ENCODE measurements at places on chromosomes 6 and 20.

GRCh38 chr6:138515657-138516248 lies 16.5 kb upstream of the NHSL1 start:
- no peak for DNase-seq
- no peak overlapping the region for H3K27ac ChIP-seq
- no peak overlapping the region for H3K4me3 ChIP-seq
- H3K4me1 ChIP-seq: no peaks in the 10 kb centered on the region

GRCh38 chr6:75611702-75612375 lies 10.2 kb downstream of the SENP6 start:
- DNase-seq: no peak
- no peaks in the 10 kb centered on the region for H3K27me3 ChIP-seq
- no peaks in the 10 kb centered on the region for H3K36me3 ChIP-seq
- no peak overlapping the region for H3K4me3 ChIP-seq
- peaks cover 4% of the 10 kb centered on the region for H3K4me1 ChIP-seq

DNA sequence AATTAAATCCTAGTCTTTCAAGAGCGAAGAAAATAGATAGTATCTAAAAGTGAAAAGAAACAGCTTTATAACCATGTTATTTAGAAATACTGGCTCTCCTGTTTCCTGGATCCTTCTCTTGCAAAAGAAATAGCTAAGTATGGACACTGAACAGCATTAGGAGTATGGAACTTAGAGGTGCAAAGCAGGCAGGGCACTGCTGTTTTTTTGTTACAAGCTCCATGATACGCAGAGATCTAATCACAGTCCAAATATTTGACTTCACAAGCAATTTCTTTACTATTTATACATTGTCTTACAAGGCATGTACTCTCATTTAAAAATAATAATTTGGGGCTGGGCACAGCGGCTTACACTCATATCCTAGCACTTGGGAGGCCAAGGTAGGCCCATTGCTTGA lies 7.6 kb downstream of the TRPC4AP start:
- DNase-seq: no peak
- no peak overlapping the region for H3K4me3 ChIP-seq
- H3K27ac ChIP-seq: no peak overlapping the region
- H3K27me3 ChIP-seq: no peaks in the 10 kb centered on the region
- H3K4me1 ChIP-seq: no peaks in the 10 kb centered on the region

GRCh38 chr6:145139140-145139850 lies 596.0 kb downstream of the EPM2A start:
- H3K36me3 ChIP-seq: no peaks in the 10 kb centered on the region
- no peaks in the 10 kb centered on the region for H3K27me3 ChIP-seq
- peak; percentile 42 for DNase-seq
- peaks cover 3% of the 10 kb centered on the region for H3K4me1 ChIP-seq
- peak overlapping the region; percentile 2 for H3K27ac ChIP-seq

GRCh38 chr20:24190905-24191304 lies 202.3 kb upstream of the GGTLC1 start:
- H3K27me3 ChIP-seq: no peaks in the 10 kb centered on the region
- DNase-seq: no peak
- no peak overlapping the region for H3K4me3 ChIP-seq

DNA sequence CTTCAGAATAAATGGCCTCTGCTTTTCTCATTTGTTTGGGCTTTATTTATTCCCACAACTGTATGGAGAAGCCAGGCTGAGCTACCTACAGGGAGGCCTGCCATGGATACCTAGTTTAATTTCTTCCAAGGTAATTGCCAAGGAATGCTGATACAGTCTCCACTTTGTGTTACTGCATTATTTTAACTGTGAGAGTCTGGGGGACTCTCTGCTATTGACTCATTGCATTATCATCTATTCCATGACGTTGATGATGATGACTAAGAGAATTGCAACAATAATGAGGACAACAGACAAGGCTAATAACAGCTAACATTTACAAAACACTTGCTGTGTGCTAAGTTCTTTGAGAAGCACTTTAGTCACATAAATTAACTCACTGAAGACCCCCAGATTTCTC lies 88.3 kb upstream of the COL21A1 start:
- DNase-seq: no peak
- H3K4me3 ChIP-seq: no peak overlapping the region
- H3K36me3 ChIP-seq: no peaks in the 10 kb centered on the region

DNA sequence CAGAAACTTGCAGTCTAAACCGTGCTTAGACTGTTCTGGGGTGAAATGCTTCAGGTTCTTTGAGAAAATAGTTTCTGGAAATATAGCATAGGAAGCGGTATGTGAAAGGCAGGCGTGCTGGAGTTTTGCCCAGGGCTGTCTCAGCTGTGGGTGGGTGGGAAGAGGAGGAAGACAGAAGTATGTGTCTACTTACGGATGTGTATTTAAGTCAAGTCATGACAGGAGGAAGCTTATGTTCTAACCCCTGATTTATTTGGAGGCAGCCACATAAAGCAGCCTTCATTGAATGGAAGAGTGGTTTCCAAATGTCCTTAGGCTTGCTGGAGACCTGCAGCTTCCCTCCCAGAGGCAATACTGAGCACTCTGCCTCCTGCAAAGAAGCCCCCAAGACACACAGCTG lies 345.8 kb upstream of the PRND start:
- DNase-seq: no peak
- H3K27me3 ChIP-seq: no peaks in the 10 kb centered on the region
- no peak overlapping the region for H3K4me3 ChIP-seq
- no peaks in the 10 kb centered on the region for H3K36me3 ChIP-seq

GRCh38 chr20:50415516-50416268 lies 94.5 kb upstream of the PTPN1 start:
- H3K4me3 ChIP-seq: no peak overlapping the region
- peaks cover 13% of the 10 kb centered on the region for H3K4me1 ChIP-seq
- peak overlapping the region; percentile 40 for H3K27ac ChIP-seq
- no peaks in the 10 kb centered on the region for H3K27me3 ChIP-seq
- no peaks in the 10 kb centered on the region for H3K36me3 ChIP-seq

DNA sequence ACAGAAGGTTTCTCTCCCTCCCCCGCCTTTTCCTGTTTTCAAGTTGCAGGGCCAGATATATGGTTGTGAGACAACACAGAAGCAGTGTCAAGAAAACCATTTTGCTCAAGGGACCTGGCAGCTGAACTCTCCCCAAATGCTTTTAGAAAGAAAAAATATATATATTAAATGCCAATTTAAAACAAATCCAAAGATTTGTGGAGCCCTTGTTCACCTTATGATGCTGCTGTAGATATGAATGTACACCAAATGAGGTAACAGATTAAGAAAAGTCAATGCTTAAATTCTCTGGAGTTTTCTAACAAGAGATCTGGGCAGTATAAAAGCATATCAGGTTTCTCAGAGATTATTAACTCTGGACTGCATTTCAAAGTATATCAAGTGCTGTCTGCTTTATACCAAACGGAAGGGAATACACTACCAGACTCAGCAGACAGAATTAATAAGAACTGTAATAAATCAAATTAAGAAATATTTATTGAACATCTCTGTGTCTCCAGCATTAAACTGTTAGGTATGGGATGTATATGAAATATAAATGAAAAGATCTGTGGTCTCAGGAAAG lies 357.5 kb downstream of the HDGFL1 start:
- H3K4me3 ChIP-seq: no peak overlapping the region
- H3K36me3 ChIP-seq: no peaks in the 10 kb centered on the region
- no peaks in the 10 kb centered on the region for H3K27me3 ChIP-seq
- H3K27ac ChIP-seq: no peak overlapping the region

GRCh38 chr20:44069203-44070011 lies 117.6 kb downstream of the JPH2 start:
- peaks cover 8% of the 10 kb centered on the region for H3K27me3 ChIP-seq
- H3K36me3 ChIP-seq: no peaks in the 10 kb centered on the region
- no peak overlapping the region for H3K4me3 ChIP-seq
- H3K4me1 ChIP-seq: no peaks in the 10 kb centered on the region

GRCh38 chr6:170438861-170439260 lies 114.2 kb downstream of the PSMB1 start:
- peaks cover 9% of the 10 kb centered on the region for H3K4me1 ChIP-seq
- H3K36me3 ChIP-seq: no peaks in the 10 kb centered on the region
- no peak for DNase-seq
- H3K27ac ChIP-seq: no peak overlapping the region
- peaks cover 9% of the 10 kb centered on the region for H3K27me3 ChIP-seq

DNA sequence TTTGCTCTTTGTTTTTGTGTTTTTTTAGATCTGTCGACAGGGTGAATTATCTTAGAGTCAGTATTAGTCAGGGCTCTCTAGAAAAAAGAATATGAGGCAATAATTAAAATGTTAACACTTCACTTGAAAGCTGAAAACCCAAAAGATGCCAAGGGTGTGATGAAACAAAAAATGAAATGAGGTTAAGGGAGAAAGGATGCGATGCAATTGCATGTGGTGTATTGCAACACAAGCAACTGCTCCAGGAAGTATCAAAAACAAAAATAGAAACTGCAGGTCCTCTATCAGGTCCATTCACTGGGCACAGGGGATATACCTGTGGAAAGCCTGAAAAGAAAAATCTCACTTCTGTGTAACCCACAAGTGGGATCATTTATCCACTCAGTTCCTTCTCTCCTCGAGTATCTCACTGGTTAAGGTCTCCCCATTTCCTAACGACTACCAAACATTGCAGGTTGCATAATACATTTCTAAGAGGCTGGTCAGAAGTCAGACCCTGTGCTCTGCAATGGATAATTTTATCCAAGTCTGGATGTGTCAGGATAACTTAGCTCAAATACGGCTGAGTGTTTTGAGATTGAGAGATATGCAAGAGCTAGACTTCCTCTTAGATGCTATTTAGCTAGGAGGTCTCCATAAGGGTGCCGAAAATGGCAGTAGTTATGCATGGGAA lies 257.7 kb upstream of the GJE1 start:
- no peak overlapping the region for H3K27ac ChIP-seq
- DNase-seq: no peak
- H3K4me1 ChIP-seq: no peaks in the 10 kb centered on the region
- no peaks in the 10 kb centered on the region for H3K36me3 ChIP-seq

DNA sequence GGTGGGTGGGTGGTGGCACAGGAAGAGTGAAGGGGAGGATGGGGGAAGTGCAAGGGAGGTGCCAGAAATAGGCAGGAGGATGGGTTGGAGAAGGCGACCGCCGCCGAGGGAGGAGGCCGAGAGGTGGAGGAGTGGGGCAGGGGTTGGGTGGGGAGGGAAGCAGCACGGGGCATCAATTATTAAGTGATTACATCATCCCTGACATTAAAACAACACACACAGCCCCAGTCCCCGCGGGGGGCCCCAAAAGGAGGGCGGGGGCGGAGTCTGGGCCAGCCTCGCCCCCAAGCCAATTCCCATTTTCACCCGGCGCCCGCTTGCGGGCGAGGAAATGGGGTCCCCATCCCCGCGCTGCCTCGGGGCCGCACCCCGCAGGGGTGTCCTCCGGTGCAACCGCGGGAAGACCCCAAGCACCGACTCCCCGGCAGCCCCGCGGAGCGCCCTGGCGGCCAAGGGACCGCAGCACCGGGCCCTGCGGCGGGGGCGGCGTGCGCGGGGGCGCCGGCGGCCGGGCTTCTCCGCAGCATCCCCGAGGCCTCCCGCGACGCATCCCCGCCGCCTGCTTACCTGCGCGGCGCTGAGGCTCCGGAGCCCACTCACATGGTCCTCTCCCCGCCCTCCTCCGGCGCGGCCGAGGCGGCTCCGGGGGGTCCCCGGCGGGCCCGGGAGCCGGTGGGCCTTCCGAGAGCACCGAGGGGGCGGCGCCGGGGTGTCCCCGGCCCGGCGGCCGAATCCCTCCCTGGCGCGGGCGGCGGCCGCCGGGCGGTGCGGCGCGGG lies 663 bp downstream of the FYN start:
- peaks cover 22% of the 10 kb centered on the region for H3K27me3 ChIP-seq
- H3K36me3 ChIP-seq: no peaks in the 10 kb centered on the region
- H3K4me3 ChIP-seq: peak overlapping the region; percentile 48
- H3K27ac ChIP-seq: peak overlapping the region; percentile 64
- peak; percentile 48 for DNase-seq

DNA sequence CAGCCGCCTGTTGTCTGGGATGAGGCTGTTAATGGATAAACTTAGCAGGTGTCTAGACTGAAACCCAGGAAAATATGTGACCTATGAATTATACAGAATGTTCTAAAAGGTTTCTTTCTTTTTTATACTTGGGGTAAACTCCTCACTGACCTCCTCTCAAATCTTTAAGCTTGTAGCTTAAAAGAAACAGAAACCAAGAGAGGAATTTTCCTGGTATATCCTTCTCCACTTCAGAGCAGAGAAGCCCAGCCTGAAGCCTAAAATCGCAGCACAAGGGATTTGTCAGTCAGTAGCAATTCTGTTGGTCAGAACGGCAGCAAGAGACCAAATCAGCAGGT lies 99.4 kb upstream of the RIPOR2 start:
- H3K27me3 ChIP-seq: no peaks in the 10 kb centered on the region
- peak overlapping the region; percentile 43 for H3K27ac ChIP-seq
- no peak overlapping the region for H3K4me3 ChIP-seq
- H3K4me1 ChIP-seq: peaks cover 16% of the 10 kb centered on the region
- H3K36me3 ChIP-seq: no peaks in the 10 kb centered on the region

GRCh38 chr6:117138920-117139319 lies 126.4 kb upstream of the VGLL2 start:
- no peaks in the 10 kb centered on the region for H3K36me3 ChIP-seq
- no peaks in the 10 kb centered on the region for H3K27me3 ChIP-seq
- no peak for DNase-seq
- no peak overlapping the region for H3K4me3 ChIP-seq
- no peaks in the 10 kb centered on the region for H3K4me1 ChIP-seq

DNA sequence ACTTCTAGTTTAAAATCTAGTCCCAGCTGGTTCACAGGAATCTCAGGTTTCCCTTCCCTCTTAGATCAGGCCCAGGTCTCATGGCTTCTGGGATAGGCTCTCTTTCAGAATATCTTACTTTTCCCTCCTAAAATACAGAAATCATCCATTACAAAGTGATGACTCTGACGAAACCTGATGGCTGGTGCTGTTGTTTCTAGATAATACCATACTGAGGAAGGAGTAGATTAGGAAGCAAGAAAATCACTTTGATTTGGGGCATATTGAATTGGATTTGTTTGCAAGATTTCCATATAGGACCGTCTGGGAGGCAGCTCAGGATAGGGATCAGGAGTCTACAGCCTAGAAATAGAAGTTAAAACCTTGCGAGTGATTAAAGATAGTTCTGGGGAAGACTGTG lies 3.6 kb downstream of the ZKSCAN3 start:
- H3K4me1 ChIP-seq: peaks cover 8% of the 10 kb centered on the region
- H3K36me3 ChIP-seq: no peaks in the 10 kb centered on the region
- no peaks in the 10 kb centered on the region for H3K27me3 ChIP-seq
- no peak for DNase-seq

DNA sequence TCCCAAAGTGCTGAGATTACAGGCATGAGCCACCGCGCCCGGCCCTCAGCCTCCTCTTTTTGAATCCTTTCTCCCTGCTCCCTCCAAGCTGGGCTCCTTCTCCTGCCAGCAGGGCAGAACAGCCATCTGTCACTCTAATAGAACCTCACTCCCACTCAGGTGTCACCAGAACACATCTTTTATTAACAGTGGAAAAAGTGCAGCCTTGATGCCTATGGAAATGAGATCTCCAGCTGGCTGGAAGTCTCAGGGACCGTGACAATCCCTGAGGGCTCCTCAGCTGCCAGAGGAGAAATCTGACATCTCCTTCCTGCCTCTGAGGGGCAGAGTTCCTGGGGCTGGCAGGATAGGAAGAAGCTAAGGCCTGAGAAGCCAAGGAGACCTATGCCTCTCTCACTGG lies 28.0 kb downstream of the TMC2 start:
- no peak for DNase-seq
- H3K36me3 ChIP-seq: no peaks in the 10 kb centered on the region
- H3K27ac ChIP-seq: no peak overlapping the region
- no peak overlapping the region for H3K4me3 ChIP-seq

Measured in large intestine (tissue), 12 donors.